ENCODE measurements at places on chromosomes 11 and 22. TPM values are rescaled to one million over a fixed set of nuclear protein-coding genes. Genes with fewer than 3 reads are reported as not detected.

- DNase-seq, result peak; percentile 84
Measured at GRCh38 chr22:41848468-41848867, 15.6 kb downstream of the SREBF2 start.

- DNase-seq, result peak; percentile 16
Measured at GRCh38 chr22:30841273-30841672, 127.3 kb downstream of the MORC2 start.

Gene DBX1
- not detected for total RNA-seq

Gene TLCD5
- total RNA-seq, result 7.4 TPM

- DNase-seq, result no peak
Measured at GRCh38 chr11:126115127-126115495, 52.4 kb upstream of the CDON start.

Gene ZNF202
- total RNA-seq, result 6.4 TPM

GRCh38 chr22:40638261-40638660 lies 1.7 kb upstream of the MRTFA start:
- DNase-seq, result no peak

DNA sequence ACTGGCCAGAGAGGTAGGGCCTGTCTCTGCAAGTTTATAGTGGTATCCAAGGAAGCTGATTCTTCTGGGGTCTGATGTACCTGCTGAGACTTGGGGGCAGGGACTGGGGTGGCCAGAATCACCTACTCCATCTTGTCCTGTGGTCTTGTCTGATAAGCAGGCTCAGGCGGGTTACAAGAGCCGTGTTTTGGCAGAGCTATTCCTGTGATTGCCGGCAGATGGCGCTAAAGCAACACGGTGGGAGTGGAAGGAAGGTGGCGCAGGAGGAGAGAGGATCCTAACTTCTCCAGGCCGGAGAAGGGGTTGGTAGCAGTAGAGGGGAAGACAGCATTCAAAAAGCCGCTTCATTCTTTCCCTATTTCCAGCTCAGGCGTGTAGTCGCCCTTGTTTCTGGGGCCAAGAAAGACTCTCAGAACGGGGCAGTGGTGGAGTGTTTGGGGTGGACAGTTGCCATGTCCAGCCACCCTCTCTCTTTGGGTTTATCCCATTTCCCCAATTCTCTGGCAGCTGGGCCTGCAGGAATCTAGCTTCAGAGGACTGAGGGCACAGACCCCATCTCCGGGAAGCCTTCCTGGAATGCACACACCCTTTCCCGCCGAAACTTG lies 15.1 kb downstream of the CHRM1 start:
- peak; percentile 83 for DNase-seq

Gene CASP12
- 0.43 TPM for total RNA-seq

Gene OR56A1
- total RNA-seq, result under 0.01 TPM

- DNase-seq, result no peak
Measured at GRCh38 chr11:3126207-3126865, 38.8 kb downstream of the OSBPL5 start.

DNA sequence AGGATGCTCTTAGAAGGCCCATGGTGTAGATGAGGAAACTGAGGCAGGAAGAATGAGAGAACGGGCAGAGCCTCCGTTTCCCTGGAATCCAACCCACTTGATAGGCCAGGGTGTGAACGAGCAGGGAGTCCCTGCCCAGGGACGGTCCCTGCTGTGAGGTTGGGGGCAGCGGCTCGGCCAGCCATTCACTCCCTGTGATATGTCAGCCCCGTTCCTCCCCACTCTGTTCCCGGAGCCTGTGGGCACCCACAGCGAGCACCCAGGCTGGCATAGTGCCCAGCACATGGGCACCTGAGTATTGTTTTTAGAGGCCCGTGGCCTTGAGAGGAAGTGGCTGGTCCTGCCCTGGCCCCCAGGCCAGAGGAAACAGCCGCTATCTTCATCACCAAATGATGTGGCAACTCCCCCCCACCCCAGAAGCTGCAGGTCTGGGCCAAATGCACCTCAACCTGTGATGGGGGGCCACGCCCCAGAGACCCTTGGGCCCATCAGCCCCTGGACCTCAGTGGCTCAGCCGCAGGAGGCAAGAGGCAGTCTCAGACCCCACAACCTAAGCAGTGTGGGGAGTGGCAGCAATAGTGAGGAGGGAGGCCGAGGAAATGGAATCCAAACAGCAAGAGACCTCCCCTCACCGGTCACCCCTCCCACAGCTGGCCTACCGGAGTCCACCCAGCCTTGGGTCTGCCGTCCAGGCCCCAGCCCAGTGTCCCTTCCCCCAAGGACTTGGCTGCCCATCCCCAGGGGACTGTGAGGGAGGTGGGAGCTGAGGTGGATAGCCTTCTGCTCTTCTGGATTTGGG lies 2.1 kb downstream of the ALDH3B1 start:
- DNase-seq, result no peak

DNA sequence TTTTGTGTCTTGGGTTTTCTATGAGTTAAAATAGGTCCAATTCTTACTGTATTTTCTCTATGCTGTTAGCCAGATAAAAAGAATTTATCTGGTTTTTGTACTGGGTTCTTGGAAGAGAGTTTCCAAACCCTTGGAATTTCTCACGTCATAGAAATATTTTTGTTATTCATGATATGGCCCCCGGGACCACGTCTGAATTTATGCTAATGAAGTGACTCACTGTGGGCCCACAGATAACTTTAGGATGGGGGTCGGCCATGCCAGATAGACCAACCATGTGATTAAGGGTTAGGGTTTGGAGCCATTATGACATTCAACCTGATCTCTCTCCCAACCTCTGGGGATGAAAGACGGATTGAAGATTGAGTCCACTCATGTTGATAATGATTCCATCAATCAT lies 35.6 kb upstream of the DDI1 start:
- peak; percentile 27 for DNase-seq

- no peak for DNase-seq
Measured at GRCh38 chr11:130947889-130948288, 31.6 kb upstream of the SNX19 start.

GRCh38 chr11:4164884-4165590 lies 70.4 kb downstream of the RRM1 start:
- no peak for DNase-seq

DNA sequence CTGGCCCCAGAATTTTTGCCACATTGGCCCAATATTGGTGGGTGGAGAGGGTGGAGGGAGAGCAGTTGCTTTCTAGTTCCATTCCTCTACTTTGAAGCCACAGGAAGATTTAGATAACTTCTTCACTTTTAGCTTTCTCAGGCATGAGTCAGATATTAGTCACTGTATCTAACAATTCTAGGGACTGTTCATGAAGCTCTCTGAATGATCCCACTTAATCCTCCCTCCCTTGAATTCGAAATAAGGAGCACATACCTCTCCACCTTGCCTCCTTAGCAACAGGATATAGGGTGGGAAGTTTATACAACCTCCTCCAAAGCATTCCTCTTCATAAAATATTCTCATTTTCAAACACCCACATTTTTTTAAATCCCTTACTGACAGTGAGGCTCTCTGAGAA lies 13.5 kb downstream of the FSHB start:
- DNase-seq, result peak; percentile 16

- DNase-seq, result peak; percentile 95
Measured at GRCh38 chr22:29109822-29110221, 37.0 kb downstream of the KREMEN1 start.

DNA sequence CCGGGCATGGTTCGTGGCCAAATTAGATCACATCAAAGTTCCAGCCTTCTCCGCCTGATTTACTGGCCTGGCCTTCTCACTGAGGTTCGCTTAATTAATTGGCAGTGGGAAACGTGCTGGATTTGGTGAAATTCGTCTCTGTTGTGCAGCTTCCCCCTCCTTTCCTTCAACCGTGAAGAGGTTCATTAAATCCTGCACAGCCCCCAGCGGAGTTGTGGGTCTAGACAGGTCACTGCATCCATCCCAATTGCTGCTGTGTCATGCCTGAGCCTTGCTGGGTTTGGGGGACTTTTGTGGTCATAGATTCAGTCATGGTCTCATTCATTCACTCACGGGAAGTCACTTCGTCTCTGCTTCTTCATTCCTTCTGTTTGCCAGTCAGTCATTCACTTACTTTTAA lies 90.0 kb downstream of the INSC start:
- DNase-seq, result no peak

- no peak for DNase-seq
Measured at GRCh38 chr11:47991266-47991830, 11.0 kb downstream of the PTPRJ start.
